Stimulated activated CD8-positive, alpha-beta memory T cell treated with anti-CD3 and anti-CD28 coated beads, Interleukin-4, amount 100 ng/mL, for 24 hours (primary cell): ENCODE measurements at places on chromosomes 13 and 19.

GRCh38 chr13:41858780-41859179, 102.1 kb downstream of the VWA8 start:
- DNase-seq, result no peak

DNA sequence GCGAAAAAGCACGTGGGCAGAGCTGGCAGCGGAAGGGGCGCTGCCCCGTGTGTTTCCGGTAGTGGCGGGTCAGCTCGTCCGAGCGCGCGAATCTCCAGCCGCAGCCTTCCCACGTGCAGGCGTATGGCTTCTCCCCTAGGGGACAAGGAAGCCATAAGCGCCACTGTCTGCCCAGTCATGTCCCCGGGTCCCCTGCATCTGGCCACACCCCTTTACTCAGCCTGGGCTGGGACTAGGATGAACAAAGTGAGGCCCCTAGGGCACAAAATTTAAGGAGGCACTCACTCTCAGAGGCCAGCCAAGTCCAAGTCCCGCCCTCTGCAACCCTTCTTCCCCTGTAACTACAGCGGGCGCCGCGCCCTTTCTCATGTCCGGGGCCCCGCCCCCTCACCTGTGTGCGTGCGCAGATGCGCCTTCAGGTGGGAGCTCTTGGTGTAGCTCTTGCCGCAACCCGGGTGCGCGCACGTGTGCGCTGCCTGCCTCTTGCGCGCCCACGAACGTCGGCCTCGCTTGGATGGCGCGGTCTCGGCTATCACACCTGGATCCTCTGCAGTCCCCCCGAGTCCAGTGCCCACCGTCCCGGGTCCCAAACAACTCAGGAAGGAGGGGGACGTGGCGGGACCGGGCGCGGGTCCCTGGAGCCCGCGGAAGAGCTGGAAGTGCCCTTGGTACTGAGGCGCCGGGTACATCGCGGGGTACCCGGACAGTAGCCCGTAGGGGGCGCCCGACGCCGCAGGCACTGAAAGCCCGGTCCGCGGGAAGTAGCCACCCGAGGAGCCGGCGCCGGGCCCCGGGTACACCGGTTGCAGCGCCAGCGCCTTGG, 1.9 kb downstream of the KLF1 start:
- peak; percentile 74 for DNase-seq

DNA sequence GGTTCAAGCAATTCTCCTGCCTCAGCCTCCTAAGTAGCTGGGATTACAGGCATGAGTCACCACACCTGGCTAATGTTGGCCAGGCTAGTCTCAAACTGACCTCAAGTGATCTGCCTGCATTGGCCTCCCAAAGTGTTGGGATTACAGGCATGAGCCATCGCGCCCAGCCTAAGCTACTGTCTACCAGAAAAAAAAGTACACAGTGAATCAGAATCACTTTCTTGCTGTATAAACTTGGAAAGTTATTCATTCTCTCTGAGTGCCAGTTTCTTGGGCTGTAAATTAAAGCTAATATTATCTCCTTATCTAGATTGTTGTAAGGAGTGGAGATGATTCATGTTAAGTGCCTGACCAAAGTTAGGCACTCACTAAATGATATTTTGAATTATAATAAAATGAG, 242.8 kb downstream of the ENOX1 start:
- DNase-seq, result no peak

DNA sequence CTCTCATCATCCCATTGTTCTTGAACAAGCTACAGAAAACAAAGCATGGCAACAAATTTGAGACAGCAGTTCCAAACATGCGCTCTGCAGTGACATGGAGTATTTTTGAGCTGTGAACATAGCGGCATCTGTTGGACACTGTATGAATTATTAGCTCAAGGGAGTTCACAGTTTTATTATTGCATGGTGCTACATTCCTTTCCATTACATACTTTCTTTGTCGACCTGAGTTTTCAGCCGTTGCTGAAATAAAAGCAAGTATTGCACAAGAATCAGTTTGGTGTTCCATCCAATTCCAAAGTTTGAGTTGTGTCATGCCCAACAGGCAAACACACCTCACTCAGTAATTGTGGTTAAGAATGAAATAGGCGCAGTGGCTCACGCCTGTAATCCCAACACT, 30.1 kb upstream of the METTL21C start:
- DNase-seq, result no peak

DNA sequence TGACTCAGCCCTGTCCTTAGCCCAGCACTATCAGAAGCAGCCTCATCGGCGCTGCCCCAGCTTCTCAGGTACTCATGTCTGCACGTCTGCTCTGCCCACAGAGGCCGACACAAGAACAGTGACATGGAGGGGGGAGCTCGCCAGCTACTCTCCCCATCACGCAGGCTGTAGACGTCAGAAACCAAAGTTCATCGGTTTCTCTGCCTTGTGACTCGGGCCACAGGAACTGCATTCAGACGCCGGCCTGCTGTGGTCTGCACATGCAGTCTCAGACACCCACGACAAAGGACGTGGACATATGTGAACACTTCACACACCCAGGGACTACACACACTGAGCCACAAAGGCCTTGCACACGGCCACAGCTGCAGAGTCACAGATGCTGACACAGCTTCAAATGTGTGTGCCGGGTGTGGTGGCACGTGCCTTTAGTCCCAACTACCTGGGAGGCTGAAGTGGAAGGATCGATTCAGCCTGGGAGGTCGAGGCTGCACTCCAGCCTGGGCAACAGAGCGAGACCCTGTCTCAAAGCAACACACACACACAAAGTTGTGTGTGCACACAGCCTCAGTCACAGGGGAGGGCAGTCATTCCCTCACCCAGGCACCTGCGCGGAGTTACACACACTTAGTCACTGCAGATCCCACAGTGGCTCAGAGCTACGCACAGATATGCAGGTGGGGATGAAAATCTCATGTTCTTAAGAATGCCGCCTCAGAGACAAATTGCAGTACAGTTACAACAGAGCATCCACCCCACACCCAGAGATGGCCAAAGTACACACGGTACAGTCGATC, 4.9 kb upstream of the ZFP36 start:
- DNase-seq, result peak; percentile 71

- DNase-seq, result peak; percentile 44
Observed at GRCh38 chr19:3061182-3062161, 823 bp downstream of the TLE5 start.

DNA sequence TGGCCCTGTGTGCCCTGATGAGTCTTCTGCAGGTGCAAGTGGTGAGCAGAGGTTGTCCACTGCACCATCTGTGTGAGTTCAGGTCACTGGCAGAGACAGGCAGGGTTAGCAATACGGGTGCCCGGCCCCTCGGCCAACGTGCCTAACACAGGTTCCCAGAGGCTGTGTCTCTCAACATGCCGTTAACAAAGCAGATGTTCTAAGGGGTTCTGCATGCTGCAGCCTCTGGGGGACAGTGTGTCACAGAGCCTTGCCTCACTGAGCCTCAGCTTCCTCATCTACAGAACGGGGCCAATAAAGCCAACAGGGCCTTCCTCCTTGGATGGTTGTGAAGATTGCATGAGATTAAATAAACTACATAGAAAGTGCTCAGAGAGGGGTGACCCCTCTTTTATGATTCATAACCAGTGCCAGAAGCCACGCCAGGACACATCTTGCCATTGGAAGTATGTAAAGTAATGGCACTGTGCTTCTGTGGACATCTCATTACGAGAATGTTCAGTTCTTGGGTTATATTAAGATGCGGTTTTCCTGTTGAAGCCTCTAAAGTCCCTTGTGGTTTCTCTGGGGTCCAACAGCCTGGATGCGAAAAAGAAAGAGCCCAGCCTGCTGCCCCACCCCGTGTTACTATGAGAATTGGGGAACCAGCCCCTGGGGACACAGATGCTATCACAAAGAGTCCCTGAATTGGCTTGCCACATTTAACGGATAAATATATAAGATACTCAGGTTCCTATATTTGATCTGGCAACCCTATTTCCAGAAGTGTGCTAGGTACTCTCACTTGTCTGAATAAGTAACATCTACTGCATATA, 11.2 kb upstream of the ARHGEF18 start:
- no peak for DNase-seq

DNA sequence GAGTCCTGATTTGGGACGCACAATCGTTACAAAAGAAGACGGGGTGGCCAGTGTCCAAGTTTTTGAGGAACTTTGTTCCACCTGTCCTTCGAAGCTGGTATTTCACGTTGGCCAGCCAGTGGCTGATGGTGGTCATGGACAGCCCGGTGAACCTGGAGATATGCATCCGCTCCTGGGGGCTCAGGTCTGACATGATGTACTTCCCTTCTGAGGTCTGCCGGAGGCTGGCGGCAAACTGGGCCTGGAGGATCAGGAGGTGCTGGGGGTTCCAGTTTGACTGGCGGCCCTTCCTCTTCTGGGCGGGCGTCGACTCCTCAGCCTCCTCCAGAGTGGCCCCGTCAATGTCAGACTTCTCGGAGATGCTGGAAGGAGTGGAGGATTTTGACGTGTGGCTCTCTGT, 72.4 kb downstream of the TSHZ3 start:
- DNase-seq, result no peak

- no peak for DNase-seq
Observed at GRCh38 chr19:46353730-46354528, 7.0 kb downstream of the PPP5C start.

GRCh38 chr13:75931116-75931515, 295.0 kb downstream of the LMO7 start:
- DNase-seq, result no peak

- DNase-seq, result no peak
Observed at GRCh38 chr13:90706631-90707030, 640.9 kb upstream of the MIR17HG start.

DNA sequence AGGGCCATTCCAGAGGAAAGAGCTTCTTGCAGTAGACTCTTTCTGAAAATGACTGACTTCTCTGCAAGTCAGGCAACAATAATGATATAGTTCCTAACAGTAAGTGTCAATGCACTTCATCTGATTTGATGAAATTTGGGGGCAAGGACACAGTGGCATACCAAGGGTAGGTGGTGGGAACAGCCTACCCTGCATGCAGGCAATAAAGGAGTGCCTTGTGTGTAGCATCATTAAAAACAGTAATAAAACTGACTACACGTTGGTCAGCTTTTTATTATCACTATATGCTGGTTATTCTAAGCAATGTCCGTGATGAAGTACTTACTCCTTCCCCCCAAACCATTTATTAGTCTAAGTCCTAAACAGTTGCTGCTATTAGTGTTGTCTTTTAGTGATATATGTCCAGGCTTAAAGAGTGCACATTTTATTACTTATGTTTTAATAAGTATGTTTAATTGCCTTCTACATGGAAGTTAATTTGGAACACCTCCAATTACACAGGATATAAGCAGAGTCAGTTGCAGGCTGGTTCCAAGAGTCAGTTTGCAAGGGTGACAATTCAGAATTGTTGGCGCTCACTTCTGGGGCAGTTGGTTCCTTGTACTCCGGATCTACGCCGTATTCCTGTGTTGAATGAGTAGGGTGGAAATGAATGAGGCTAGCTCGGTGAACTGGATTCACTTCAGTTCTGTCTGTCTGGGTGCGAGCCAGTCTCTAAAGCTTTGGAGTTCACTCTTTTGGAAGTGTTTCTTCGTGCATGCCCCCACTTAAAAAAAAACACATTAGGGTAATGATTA, 84.0 kb downstream of the RGCC start:
- DNase-seq, result no peak

DNA sequence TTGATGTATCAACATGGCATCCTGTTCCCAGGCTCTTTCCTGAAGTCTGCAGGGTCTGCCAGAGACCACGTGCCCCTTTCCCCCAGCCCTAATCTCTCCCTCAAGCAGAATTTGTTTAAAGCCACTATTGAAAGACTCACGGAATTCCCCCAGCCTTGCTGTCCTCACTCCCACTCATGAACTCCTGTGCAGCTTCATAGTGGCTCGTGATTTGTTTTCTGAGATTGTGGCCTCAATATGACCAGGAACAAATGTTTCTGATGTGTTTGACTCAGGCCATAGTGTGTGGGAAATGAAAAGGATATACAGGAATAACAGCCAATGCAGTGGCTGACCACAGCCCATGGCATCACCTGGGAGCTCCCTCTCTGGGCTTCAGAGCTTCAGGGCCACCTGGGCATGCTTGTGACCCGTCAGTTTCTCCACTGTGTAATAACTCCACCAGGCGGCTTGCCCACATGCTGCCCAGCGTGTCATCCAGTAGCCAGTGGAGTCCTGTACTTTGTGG, 8.1 kb upstream of the SERPINE3 start:
- DNase-seq, result no peak

- no peak for DNase-seq
Observed at GRCh38 chr19:5108123-5108596, 139.2 kb downstream of the KDM4B start.

DNA sequence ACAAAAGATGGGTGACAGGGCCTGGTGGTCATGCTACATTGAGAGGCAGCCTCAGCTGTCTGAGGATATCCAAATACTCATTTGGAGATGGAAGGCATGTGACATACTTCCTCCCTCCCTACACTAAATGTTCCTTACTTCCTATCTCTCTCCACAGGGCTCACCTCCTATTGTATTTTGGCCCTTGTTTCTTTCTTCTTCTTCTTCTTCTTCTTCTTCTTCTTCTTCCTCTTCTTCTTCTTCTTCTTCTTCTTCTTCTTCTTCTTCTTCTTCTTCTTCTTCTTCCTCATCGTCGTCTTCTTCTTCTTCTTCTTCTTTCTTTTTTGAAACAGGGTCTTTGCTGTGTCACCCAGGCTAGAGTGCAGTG, 71.8 kb upstream of the POMP start:
- no peak for DNase-seq

GRCh38 chr19:14333101-14333871, 48.0 kb upstream of the ADGRE5 start:
- DNase-seq, result no peak

- DNase-seq, result no peak
Observed at GRCh38 chr13:21048901-21049698, 12.3 kb downstream of the LATS2 start.

- DNase-seq, result no peak
Observed at GRCh38 chr13:71412231-71412630, 454.8 kb downstream of the DACH1 start.

GRCh38 chr19:1041272-1041834, 1.4 kb downstream of the ABCA7 start:
- no peak for DNase-seq

GRCh38 chr19:33377586-33378475, 4.3 kb downstream of the CEBPG start:
- no peak for DNase-seq

DNA sequence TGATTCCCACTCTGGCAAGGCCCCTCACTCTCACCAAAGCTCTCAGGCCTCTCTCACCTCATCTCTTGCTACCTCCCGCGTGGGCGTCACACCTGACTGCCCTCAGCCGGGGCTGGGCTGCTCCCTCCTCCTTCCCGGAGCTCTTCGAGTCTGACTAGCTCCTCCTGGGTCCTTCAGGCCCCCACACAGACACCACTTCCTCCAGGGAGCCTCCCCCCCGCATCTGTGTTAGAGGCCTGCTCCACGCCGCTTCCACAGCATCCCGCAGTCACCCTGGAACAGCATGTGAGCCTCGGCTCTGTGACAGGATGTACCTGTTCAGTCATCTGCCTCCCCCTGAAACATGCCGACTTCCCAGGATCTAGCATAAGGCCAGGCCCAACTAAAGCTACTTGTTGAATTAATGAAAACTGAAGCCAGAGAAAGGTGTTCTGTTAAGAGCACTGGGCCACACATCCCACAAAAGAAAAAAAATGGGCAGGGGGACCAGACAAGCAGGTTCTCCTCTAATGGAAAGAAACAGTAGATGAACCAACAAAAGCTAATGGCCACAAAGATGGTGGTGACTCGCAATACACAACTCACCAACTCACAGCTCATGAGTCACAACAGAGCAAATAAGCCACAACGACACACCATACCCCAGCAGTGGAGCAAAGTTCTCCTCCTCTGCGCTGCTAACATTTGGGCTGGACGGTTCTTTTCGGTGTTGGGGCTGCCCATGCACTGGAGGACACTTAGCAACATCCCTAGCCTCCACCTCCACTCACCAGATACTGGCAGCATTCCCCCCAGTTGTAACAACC, 3.0 kb downstream of the PPP6R1 start:
- DNase-seq, result no peak
